SK-N-SH (cell line): ENCODE measurements at places on chromosomes 6 and 20. TPM values are rescaled to one million over a fixed set of nuclear protein-coding genes. Genes with fewer than 3 reads are reported as not detected.

Gene OXT
- polyA plus RNA-seq, result not detected in 2 replicates

Gene CABLES2
- polyA plus RNA-seq, result 4.2 and 4.8 TPM in 2 replicates

Gene RPN2
- polyA plus RNA-seq, result 420 and 596 TPM in 2 replicates

Gene SIRPA
- polyA plus RNA-seq, result 6.8 and 9.1 TPM in 2 replicates

Gene PAK5
- polyA plus RNA-seq, result 0.03 and 0.06 TPM in 2 replicates

Gene PREP
- 15.9 and 20.9 TPM in 2 replicates for polyA plus RNA-seq

Gene FAM110A
- 2.5 and 3.8 TPM in 2 replicates for polyA plus RNA-seq

Gene TSPO2
- not detected in 2 replicates for polyA plus RNA-seq

Gene GNL1
- 36.4 and 43.3 TPM in 2 replicates for polyA plus RNA-seq

Gene KIF25
- polyA plus RNA-seq, result not detected in 2 replicates

Gene CFAP206
- 0.46 and 0.78 TPM in 2 replicates for polyA plus RNA-seq

Gene SEL1L2
- polyA plus RNA-seq, result 0.15 TPM in 1 of 2 replicates, not detected in the other

Gene MC3R
- not detected in 2 replicates for polyA plus RNA-seq

Gene TTLL9
- 0.23 and 0.32 TPM in 2 replicates for polyA plus RNA-seq

Gene MLIP
- polyA plus RNA-seq, result 0.03 TPM in 1 of 2 replicates, not detected in the other

Gene CRYBG1
- 13.8 and 14.9 TPM in 2 replicates for polyA plus RNA-seq

Gene RIPPLY2
- polyA plus RNA-seq, result 0.33 and 1.3 TPM in 2 replicates

Gene GABBR1
- polyA plus RNA-seq, result 26.8 and 33.8 TPM in 2 replicates

Gene TBXT
- polyA plus RNA-seq, result not detected in 2 replicates

Gene FRK
- under 0.01 and 0.02 TPM in 2 replicates for polyA plus RNA-seq
